ENCODE measurements at places on chromosomes 2 and 18.

DNA sequence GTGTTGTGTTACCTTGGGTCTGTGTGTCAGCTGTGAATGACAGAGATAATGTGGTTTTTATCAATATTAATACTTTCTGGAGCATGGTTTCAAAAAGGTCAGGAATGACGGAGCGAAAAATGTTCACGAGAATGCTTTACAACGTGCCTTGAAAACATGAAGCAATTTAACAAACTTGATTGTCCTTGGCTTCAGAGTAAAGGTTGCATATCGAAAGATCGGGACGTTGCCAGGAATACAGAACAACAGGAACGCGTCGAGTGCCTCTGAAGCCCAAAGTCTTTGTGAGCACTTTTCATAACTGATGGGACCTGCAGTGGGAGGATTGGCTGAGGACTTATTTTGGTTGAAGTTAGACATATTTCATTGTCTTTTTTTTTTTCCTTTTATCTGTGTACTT, 206.1 kb downstream of the ZNF407 start:
- no peak for DNase-seq

GRCh38 chr2:164662066-164662465, 40.8 kb upstream of the GRB14 start:
- DNase-seq: no peak

- no peak for DNase-seq
These were observed 4.2 kb upstream of the ODC1 start for GRCh38 chr2:10452312-10452711.

DNA sequence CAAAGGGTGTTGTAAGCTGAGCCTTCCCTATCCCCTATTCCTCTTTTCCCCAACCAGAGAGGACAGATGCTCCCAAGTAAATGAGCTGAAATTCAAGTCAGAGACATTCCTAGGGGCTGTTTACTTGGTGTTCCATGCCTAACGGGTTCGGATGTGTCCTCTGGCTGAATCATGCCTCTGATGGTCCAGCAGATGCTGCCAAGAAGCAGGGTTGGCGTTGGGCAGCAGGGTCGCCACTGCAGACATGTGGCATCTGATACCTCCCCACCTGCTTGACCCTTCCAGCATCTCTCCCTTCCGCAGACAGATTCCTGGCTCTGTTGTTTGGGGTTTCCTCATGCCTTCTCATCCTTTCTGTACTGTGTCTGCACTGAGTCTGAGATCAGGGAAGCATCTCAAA, 108.3 kb downstream of the HNRNPLL start:
- no peak for DNase-seq

DNA sequence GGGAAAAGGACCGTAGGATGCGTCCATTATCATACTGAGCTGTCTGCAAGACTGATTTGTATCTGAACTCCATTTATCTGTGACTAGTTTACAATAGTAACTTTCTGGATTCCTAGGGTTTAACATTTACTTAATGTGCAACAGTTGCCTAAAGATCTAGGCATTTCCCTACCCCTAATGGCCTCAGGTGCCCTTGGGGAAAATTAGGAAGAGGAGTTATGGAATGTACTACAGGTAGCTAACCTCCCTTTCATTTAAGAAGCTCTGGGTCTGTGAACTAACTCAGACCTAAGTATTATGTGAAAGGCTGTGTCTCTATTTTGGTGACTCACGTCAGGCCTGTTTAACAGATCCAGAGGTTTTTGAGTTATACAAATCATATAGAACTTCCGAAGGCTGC, 59.5 kb downstream of the TDRD15 start:
- no peak for DNase-seq

GRCh38 chr2:240207661-240208060, 67.2 kb upstream of the OTOS start:
- no peak for DNase-seq

DNA sequence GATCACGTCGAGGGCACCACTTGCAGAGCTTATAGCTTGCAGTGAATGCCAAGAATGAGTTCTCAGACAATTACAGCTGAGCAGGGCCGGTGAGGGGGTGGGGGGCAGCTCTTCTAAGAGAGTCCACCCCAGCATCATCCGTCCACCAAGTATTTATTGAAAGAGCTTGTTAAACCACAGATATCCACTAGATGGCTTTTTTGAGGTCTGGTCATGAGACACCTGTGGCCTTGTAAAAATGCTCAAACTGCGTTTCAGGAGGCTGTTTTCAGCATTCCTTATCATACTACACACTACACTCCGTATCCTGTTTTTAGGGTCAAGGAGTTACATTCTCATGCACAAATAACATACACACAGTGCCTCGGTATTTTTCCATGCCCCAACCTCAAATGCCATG, 51.5 kb downstream of the DNAJC10 start:
- DNase-seq: no peak

DNA sequence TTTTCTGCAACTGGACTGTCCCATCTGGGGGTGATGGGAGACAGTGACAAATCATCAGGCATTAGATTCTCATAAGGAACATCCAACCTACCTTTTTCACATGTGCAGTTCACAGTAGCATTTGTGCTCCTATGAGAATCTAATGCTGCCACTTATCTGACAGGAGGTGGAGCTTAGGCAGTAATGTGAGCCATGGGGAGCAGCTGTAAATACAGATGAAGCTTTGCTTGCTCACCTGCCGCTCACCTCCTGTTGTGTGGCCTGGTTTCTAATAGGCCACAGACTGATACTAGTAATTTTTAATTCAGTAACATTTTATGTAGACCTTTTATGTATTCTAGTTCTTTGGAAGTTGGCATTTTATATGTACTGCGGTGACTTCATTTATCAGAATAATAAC, 180.1 kb upstream of the SPOPL start:
- DNase-seq: no peak

DNA sequence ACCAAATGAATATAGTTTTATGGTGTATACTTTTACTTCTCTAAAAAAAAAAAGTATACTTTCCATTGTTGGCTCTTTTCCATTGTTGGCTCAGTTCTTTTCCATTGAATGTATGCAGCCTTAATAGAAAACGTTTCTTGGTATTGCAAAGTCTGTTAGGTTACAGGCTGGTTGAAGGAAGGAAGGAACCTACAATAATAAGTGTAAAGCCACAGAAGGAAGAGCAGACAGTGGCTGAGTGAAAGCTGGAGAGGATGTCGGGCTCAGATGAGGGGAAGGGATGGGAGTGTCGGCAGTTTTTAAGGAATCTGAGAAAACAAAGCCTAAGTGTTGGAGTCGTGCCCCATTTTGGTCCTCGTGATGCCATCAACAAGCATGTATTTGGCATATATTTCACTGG, 6.8 kb downstream of the COPS8 start:
- no peak for DNase-seq

- no peak for DNase-seq
These were observed 13.0 kb downstream of the XDH start for GRCh38 chr2:31401580-31401979.

DNA sequence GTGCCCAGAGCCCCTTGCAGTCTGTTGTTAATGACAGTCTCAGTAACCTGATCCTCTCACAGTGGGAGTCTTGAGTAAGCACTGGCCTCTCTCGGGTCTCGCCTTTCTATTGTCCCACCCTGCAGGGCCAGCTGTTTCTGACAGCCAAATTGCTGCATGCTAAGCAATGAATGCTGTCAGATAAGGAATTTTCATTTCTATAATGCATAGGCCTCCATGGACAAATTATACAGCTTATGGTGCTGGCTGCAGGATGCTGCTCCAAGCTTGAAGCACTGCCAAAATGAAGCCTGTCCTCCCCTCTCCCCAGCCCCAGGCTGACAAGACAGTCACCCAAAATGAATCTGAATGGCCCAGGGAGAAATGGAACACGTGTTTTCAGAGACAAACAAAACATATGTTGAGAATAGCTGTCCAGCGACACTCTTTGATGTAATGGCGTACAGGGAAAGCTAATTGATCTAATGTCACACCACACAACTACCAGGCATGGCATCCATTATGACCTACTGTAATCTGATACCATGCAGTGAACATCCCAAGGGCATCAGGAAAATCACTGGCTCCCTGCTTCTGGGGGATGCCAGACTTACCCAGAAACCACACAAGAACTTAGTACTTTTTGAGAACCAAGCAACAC, 36.8 kb downstream of the ACVR1 start:
- no peak for DNase-seq

DNA sequence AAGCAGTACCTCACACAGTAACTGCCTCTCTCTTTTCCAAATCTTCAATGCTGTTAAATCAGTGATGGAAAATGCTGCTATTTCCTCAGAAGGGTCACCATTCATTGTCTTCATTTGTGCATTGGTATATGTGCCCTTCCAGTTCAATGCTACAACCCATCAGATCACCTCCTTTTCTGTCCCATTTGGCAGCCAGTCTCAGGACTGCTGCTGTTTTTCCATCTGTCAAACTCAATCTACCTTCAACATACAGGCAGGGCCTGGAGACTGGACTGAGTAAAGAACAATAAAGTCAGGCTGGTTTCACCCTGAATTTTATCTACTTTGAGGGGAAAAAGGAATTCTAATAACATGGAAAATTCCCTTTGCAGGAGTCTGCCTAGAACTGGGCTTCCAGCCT, 17.9 kb downstream of the ZNF385B start:
- no peak for DNase-seq

DNA sequence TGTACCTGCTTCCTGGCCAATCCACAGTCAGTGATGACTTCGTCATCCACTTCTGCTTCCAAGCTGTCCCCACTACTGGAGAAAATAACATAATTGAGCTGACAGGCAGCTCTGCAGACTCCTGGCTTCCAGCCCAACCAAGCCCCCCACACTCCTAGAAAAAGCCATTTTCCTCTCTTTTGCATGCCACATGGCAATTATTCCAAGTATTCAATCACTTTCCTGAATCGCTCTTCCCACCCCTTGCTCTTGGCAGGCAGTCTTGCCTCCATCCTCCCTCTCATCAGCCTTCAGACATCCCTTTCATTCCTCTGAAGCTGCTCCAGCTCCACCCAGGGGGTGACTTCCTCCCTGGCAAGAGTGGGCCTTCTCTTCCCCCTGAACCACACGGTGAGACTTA, 14.3 kb upstream of the ST8SIA5 start:
- DNase-seq: no peak

DNA sequence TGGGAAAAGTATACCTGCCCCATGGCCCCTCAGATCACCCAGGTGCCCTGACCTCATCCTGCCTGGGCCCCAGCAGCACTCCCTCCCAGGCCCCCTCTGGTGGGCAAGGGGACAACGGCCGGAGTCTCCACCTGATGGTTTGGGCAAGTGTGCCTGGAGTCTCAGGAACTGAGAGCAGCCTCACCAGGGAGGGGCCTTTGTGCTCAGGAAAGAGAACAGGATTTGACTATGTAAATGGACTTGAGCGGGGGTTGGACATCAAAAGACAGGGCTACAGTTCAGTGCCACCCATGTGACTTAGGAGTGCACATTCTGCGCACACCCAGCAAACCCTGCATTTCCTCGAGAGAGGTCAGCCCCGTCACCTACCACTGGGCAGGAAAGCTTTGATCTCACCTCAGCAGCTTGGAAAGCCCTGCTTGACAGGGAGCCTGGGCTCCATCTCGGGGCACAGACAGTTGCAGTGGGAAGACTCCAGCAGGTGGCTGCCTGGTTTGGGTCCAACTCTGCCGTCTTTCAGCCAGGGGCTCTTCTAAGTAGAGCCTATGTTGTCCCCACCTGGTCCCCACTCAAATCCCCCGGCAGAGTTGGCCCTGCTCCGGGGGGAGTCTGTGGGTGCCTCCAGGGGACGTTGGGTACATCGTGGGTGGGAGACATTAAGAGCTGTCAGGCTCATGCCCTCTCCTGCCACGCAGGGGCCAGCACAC, 3.3 kb downstream of the INPP5D start:
- no peak for DNase-seq

DNA sequence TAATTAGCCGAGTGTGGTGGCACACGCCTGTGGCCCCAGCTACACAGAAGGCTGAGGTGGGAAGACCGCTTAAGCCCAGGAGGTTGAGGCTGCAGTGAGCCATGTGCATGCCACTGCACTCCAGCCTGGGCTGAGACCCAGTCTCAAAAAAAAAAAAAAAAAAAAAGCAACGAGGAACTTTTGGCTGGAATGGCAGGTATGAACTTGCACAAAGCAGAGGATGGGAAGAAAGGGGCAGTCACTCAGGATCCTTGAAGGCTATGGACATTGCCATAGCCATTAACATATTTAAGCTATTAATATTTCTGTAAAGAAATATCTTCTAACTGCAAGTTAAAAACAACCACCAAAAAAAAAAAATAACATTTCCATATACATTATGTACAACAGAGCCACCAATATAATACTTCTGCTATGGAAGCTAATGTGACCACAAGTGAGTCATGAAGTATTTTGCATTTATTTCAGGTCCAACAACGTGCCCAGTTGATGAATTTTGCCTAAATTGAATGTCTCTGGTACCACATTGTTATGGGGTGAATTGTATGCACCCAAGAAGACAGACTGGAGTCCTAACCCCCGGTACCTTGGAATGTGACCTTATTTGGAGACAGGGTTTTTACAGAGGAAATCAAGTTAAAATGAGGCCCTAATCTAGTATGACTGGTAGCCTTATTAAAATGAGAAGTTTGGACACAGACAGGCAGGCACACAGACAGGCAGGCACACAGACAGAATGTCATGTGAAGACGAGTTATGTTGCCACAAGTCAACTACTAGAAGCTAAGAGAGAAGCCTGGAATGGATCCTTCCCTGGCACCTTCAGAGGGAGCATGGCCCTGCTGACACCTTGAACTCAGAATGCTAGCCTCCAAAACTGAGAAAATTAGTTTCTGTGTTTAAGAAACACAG, 102.8 kb downstream of the RBMS1 start:
- DNase-seq: no peak

DNA sequence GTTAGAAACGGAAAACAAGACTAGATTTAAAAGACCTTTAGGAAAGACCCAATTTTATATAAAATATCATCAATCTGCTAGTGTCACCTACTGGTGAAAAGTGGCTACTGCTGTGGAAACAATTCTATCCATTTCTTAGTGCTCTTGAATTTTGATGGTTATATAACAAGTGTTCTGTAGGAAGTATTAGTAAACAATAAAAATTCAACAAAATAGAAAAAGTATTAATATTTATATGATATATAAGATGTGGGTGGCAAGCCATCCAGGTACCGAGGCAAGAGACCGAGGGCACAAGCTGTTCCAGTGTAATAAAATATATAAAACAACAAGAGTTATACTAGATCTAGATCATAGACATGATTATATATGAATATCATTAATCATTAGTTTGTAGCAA, 6.2 kb upstream of the TMEM87B start:
- peak; percentile 13 for DNase-seq

GRCh38 chr2:179470089-179470488, 205.5 kb upstream of the SESTD1 start:
- no peak for DNase-seq

- DNase-seq: no peak
These were observed 58.0 kb downstream of the FARP2 start for GRCh38 chr2:241413929-241414580.
